ENCODE measurements at places on chromosomes 12 and 14.

- DNase-seq, result no peak
These were observed 1.2 kb downstream of the PRMT8 start for GRCh38 chr12:3491938-3492792.

- DNase-seq, result peak; percentile 8
These were observed 498.4 kb downstream of the RMST start for GRCh38 chr12:97960741-97961608.

DNA sequence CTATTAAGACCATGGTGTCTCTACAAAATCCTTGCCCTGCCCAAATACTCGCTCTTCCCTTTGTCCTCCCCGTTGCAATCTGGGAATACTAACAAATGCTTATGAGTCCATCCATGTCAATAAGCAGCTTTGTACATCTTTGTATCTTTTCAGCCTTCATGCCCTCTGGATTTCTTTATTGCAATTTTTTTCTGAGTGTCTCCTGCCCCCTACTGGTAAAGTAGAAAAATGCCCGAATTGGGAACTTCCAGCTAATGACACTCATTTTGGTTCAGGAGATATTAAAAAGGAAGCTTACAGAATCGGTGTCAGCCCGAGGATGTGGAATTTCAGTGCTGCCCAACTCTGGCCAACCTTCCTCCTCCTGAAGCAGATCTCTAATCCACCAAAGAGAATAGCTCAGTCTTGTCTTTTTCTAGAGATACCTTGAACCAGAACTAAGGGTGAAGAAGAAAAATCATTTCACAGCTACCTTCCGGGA is 46.0 kb downstream of the SH2B3 start:
- peak; percentile 24 for DNase-seq

GRCh38 chr14:90630171-90630806 is 185.9 kb downstream of the TTC7B start:
- DNase-seq, result no peak

DNA sequence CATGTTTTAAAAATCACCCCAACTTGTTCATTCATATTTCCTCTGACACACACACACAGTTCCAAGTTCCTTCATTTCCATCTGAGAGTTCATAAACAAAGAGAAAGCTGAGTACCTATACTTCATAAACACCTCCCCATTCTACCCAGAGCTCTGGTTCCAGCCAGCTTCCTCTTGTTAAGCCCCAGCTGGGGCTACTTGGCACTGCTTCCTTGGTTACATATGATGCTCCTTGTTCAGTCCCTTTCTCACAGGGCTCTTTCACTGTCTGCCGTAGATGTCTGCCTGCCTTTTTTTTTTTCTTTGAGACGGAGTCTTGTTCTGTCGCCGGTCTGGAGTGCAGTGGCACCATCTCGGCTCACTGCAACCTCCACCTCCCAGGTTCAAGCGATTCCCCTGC is 77.5 kb downstream of the COX16 start:
- no peak for DNase-seq

DNA sequence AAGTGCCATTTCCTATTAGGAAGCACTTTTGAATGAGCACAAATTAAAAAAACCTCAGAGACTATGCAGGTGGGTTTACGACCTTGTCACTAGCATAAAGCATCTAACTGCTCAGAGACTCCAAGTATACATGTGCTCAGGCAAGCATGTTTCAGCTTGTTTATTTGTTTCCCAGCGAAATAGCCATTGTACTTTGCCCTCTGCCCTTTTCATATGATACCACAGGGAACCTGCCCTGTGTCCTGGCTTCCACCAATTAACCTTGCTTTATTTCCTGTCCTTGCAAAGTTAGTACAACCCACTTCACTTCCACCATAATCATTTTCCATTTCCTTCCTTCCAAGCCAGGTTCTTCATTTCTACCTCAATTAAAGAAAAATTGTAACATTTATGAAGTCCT is 194.9 kb downstream of the DUSP6 start:
- DNase-seq, result no peak

GRCh38 chr12:41424651-41425050 is 236.5 kb downstream of the PDZRN4 start:
- no peak for DNase-seq

DNA sequence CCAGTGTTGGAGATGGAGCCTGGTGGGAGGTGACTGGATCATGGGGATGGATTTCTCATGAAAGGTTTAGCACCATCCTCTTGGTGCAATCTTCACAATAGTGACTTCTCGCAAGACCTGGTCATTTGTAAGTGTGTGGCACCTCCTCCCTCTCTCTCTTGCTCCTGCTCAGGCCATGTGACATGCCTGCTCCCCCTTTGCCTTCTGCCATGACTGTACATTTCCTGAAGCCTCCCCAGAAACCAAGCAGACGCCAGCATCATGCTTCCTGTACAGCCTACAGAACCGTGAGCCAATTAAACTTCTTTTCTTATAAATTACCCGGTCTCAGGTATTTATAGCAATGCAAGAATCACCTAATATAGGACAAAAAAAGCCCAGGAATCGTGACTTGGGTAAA is 171.0 kb upstream of the FOXN3 start:
- no peak for DNase-seq

DNA sequence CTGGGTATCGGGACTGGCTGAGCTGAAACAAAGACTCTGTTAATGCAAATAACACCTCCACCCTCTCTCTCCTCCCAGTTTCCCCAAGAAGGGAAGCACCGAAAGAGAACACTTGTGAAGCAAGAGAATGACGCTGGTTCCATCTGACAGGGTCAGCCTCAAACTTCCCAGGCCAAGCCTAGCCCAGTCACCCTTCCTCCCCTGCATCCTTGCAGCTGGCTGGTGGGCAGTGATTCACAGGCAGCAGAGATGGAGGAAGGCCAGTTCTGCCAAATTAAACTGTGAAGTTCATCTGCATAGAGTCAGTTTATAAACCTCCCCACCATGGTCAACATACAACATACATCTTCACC is 2.8 kb downstream of the LRRC74A start:
- no peak for DNase-seq

DNA sequence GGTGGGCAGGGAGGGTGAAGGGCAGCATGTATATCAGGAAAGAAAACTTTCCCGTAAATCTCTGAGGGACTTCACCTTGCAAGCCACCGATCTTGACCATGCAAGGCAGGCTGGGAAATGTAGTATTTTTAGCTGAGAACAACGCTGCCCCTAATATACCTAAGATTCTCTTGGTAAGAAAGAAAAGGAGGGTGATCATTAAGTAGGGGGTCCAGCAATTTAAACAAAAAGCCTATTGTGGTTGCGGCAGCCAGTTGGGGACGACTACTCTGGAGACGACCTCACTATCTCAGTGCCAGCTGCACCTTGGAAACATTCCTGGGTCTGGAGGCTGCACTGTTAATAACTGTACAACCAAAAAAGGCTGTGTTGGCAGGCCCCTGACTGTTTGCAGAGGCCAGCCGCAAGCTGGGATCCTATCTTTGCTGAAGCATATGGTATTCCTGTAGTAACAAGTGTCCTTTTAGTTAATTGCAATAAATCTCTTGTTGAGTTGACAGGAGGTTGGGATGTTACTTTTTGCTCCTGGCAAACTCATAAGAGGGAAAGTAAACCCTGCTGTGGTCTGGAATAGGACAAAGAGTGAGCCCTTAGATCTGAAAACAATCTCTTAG is 6.4 kb downstream of the APOLD1 start:
- DNase-seq, result no peak

- no peak for DNase-seq
These were observed 200.3 kb downstream of the KTN1 start for GRCh38 chr14:55780156-55780946.

- no peak for DNase-seq
These were observed 17.6 kb downstream of the BATF start for GRCh38 chr14:75539561-75540478.

DNA sequence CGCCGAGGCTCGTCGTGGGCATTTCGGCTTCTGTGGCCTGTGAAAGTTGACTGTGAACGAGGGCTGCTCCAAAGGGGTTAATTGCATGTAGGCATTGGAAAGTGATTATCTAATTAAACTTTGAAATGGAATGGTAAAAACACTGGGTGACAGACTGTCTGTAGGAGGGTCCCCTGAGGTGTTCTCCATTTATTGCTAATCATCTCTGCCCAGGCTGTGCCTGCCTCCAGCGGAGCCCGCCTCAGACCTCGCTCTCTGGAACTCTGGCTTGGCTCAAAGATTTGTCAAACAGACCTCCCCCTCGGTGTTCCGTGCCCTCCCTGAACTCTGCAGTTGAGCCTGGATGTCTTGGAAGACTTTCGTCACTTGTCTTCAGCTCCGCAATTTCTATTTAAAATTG is 50.2 kb upstream of the VRK1 start:
- no peak for DNase-seq

DNA sequence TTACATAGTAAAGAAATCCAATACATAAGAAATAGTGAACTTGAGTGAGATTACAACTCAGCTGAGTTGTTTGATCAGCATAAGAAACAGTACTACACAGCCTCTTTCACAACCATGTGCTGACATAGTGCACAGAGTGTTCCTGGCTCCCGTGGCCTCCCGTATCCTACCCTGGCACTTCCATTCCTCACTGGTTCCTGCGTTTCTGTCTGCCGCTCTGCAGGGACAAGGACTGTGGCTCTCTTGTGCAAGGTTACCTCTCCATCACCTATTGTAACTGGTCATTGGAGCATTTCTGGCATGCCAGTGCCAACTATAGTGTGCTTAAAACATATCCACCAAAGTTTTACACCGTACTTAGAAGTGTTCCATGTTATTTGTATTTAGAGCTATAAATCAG is 46.3 kb upstream of the PCED1B start:
- DNase-seq, result no peak

DNA sequence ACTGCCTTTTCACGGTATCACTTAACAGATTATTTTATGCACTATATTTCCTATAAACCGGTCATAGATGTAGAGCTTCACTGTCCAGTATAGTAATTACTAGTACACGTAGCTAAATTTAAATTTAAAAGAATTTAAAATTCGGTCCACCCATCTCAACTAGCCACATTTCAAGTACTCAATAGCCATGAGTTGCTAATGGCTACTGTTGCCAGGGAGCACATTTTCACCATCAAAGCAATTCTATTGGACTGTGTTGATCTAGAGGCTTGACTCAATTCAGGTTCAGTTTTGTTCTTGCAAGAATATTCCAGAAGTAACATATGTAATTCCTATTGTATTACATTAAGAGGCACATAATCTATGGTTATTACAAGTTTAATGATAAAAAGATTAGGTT is 20.0 kb downstream of the TMED8 start:
- no peak for DNase-seq

DNA sequence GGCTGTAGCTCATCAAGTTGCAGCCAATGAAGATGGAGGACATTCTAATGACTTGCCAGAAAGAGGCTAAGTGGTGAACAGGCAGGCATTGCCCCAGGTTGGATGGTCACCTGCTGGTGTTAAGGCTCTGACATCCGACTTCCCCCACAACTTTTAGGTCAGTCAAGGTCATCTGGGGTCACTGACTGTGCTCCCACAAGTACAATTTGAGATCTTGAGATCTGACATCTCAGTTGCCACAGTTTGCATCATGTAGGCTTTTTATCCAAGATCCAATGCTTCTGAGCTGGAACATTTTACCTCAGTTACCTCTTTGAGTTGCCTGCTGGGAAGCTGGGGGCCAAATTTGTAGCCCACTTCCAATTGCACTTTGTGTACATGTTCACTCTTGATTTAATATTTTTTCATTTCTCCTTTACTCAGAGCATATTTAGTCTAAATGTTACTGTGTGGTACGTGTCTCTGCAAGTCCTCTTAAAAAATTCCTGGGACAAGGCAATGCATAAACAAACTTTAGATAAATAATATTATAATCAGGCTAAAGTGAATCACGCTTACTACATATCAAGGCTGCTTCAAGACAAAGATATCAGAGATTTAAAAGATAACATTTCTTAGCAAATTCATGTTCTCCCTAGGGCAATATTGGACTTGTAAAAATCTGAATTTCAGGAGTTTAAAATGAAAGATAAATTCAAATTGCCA is 61.4 kb downstream of the SEL1L start:
- no peak for DNase-seq

DNA sequence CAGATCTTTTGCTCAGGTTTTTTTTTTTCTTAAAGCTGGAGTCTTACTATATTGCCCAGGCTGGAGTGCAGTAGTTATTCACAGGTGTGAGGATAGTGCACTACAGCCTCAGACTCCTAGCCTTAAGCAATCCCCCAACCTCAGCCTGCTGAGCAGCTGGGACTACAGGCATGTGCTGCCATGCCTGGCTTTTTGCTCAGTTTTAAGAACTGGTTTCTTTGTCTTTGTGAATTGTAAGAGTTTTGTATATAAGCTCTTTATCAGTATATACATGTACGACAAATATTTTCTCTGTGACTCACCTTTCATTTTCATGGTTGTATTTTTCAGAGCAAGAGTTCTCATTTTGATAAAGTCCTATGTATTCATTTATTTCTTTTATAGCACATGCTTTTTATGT is 33.3 kb upstream of the C2CD5 start:
- DNase-seq, result no peak

GRCh38 chr12:113302886-113303640 is 31.8 kb downstream of the SLC8B1 start:
- DNase-seq, result no peak

GRCh38 chr14:61645247-61645646 is 50.1 kb upstream of the HIF1A start:
- no peak for DNase-seq

DNA sequence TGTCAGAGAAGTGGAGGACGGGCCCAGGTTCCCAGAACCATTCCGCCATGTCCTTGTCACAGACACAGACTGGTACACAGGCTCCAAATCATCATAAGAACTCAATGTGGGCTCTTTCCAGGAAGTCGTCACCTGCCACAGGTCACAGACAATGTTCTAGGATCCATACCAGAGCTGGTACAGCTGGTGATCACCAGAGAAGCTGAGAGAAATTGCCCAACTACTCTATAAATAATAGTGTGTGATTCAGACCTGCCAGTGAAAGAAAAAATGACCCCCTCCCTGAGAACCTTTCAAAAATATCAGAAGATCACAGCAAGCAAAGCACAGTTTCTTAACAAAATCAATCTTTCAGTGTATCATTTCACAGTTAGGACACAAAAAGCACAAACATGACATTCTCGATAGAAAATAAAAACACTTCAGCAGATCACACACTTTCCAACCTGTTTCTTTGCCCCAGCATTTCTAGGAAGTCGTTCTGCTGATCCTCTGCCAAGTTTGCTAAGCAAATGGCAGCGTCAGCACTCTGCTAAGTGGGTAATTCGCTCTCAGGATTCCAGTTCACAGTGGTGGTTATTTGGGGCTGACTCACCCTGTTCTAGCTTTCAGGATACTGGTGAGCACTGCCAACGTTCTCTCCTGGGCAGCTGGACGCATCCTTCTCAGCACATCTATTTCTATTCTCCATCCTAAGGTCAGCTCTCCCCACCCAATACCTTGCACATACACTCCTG is 223.3 kb upstream of the SFSWAP start:
- no peak for DNase-seq

DNA sequence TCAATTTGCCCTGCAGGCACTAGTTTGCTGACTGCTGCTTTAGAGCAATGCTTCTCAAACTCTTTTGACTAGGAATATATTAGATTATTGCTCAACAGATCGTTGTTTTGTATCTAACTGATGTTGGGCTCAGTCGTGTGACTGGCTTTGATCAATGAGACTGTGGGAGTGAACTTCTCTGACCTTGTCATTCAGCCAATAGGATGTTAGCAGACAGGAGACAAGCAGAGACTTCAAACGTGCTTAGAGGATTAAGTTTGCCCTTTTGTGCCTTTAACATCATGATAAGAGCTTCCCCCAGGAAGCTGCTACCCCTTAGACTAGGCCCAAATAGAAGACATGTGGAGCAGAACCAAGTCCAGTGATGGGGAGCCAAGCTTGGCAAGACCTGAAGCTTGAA is 76.7 kb upstream of the ELK3 start:
- no peak for DNase-seq

- no peak for DNase-seq
These were observed 69.7 kb upstream of the DHRS4 start for GRCh38 chr14:23883684-23884540.

GRCh38 chr12:109557200-109557599 is 16.1 kb downstream of the MMAB start:
- DNase-seq, result no peak

Data from HCT116 (cell line).